ENCODE measurements at places on chromosomes 13 and 19. TPM values are rescaled to one million over a fixed set of nuclear protein-coding genes. Genes with fewer than 3 reads are reported as not detected.

Gene ADGRL1
- total RNA-seq = 8.5 TPM

Gene MAST1
- total RNA-seq = 0.33 TPM

Gene PEG3
- 0.33 TPM for total RNA-seq

Gene DACT3
- total RNA-seq = 0.57 TPM

Gene STAP2
- total RNA-seq = 37.6 TPM

Gene LRRC8E
- total RNA-seq = 1.3 TPM

Gene PDCD5
- total RNA-seq = 61.7 TPM

Gene SRRM5
- total RNA-seq = 0.10 TPM

Gene KASH5
- not detected for total RNA-seq

Gene ZNF121
- total RNA-seq = 32.7 TPM

Gene SYCN
- total RNA-seq = not detected

Gene GAPDHS
- total RNA-seq = not detected

Gene ITM2B
- 251 TPM for total RNA-seq

Gene IFNL1
- not detected for total RNA-seq

Gene ZNF790
- total RNA-seq = 8.4 TPM

Gene KLK8
- total RNA-seq = not detected

Gene MATK
- total RNA-seq = 0.29 TPM

Gene CCDC70
- total RNA-seq = not detected

Gene SIGLEC8
- not detected for total RNA-seq

Gene PRODH2
- total RNA-seq = not detected

Gene ALDH16A1
- total RNA-seq = 38.8 TPM

Gene COL4A1
- 1,365 TPM for total RNA-seq

Gene MISP3
- 0.33 TPM for total RNA-seq

Gene B3GNT3
- 0.10 TPM for total RNA-seq

Gene EEF1AKMT1
- 8.2 TPM for total RNA-seq

Gene DIAPH3
- total RNA-seq = 19.9 TPM

Gene HSD17B14
- total RNA-seq = 3.5 TPM

Gene NLRP7
- total RNA-seq = not detected

Gene MAP4K1
- total RNA-seq = 0.19 TPM

Gene SLITRK1
- total RNA-seq = not detected

Gene ACER1
- total RNA-seq = not detected

Gene ZNF296
- total RNA-seq = 0.48 TPM

Gene GFY
- not detected for total RNA-seq

Gene MBD3L3
- not detected for total RNA-seq

Gene PSG4
- total RNA-seq = 0.65 TPM

Gene LPAR6
- 28.9 TPM for total RNA-seq

Gene ZNF20
- 3.0 TPM for total RNA-seq

Gene KLK1
- not detected for total RNA-seq

Gene SIGLEC12
- not detected for total RNA-seq

Gene IGFL1
- not detected for total RNA-seq

Gene ZNF345
- 3.3 TPM for total RNA-seq

Gene HS6ST3
- total RNA-seq = 0.65 TPM

Gene NXNL1
- total RNA-seq = not detected

Gene IGFL4
- total RNA-seq = not detected

Gene EDNRB
- total RNA-seq = 27.0 TPM

Gene TJP3
- total RNA-seq = not detected

Gene CYP2F1
- total RNA-seq = not detected

Gene CEACAM8
- not detected for total RNA-seq
